ENCODE measurements at places on chromosomes 1 and 21.

GRCh38 chr1:4482526-4482925, 171.9 kb upstream of the AJAP1 start:
- DNase-seq, result no peak

- DNase-seq, result no peak
These were observed 20.4 kb upstream of the CCDC27 start for GRCh38 chr1:3731583-3732433.

DNA sequence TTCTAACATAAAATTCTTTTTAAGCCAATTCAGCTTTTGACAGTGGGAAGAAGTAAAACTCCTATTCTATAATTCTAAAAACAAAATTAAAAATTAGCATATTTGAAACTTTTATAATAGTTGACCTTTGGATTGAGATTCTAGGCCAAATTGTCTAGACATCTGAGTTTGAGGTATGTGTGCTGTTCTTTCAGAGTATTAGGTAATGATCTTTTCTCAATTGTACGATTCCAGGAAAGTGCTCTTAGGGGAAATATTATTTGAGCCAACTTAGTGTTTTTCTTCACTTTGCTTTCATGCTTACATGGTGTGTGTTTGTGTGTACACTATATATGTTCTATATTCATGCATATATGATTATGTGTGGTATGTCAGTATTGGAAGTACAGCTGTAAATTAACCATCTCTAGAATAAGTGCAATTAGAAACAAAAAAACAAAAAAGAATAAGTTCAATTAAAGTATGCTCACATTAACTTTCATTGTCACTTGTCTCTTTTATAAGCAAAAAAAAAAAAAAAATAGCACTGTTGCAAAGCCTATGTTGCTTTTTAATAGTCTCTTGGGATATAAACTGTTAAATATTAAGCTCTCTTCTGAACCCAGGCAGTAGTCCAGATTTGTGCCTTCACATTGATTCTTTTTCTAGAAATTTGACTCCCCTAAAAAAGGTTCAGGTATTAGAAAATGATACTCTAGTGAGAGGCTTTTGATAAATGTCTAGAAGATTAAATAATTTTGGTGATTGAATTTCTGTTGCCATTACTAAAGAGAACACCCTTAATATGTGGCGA, 132.2 kb downstream of the ATP5PO start:
- DNase-seq, result no peak

GRCh38 chr1:85303440-85304162, 27.2 kb upstream of the BCL10 start:
- DNase-seq, result no peak

DNA sequence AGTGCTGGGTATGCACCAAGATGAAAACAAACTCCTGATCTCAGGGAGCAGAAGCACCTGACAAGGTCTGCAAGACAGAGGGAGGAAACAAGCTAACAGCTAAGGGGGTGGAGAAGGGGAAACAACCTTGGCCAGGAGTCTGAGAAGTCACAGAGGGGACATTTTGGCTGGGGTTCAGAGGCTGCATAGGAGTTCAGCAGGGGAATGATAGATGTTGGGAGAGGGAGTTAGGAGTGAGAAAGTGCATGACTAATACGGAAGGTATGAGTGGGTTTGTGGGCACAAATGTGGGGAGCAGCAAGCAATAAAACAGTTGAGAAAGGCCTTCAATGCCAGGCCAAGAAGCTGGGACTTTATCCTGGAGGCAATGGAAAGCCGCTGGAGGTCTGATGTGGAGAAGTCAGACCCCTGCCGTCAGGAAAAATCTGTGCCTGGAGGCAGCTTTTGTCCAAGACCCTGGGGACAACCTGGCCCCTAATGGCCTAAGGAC, 16.4 kb downstream of the EPHA2 start:
- DNase-seq, result no peak

GRCh38 chr1:31218705-31219104, 21.0 kb downstream of the NKAIN1 start:
- DNase-seq, result no peak

- no peak for DNase-seq
These were observed 30.4 kb upstream of the HHAT start for GRCh38 chr1:210298296-210298695.

DNA sequence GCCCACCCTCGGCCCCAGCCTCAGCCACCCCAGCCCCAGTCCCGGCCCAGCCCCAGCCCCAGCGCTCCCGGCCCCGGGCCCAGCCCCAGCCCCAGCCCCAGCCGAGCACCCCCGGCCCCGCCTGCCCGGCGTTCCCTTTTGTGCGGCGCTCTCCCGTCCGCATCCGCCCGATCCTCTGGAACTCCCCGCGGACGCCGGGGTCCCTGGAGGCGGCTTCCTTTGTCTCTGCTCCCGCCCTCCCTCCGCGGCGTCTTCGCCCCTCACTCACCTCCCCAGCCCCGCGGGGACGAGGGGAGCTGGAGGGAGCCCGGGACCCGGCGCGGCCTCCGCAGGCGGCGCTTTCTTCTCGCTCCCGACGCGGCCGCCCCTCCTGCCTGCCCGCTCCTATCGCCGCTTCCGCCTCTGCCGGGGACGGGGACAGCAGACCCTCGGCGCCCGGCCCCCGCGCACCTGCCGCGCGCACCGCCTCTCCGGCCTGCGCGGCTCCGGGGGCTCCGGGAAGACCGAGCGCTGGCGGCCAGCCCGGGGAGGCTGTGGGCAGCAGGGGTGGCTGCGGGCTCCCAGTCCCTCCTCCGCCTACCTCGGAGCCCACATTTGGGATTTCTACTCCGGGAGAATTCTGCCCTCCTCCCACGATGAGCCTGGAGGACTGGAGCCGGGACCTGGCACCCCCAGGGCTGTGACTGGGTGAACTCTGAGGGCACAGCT, 14.0 kb downstream of the AGRN start:
- peak; percentile 31 for DNase-seq

DNA sequence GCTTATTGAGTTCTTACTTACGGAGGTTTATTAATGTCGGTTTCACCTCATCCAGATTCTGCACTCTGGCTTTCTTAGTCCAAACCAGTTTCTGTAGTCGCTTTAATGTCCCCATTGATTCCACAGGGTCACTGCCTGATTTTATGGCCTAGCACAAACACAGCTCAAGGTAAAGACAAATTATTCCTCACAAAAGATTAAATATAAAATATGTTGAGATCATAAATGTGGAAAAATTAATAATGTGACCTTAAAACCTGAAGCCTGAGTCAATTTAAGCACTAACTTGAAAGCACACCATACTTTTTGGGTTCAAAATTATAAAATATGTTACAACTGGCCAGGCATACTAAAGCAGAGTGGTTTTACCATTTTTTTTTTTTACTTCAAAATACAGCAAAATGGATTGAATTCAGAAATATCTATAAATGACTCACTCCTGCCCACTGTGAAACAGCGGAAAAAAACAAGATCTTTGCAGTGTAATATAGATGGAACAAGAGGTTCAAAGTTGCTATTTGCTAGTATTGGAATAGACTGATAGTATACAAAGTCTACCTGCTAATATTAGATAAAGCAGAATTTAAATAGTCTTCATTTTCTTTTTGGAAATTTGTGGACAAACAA, 37.6 kb upstream of the SAMSN1 start:
- no peak for DNase-seq

- DNase-seq, result no peak
These were observed 639.7 kb downstream of the LMO4 start for GRCh38 chr1:87968197-87968955.

DNA sequence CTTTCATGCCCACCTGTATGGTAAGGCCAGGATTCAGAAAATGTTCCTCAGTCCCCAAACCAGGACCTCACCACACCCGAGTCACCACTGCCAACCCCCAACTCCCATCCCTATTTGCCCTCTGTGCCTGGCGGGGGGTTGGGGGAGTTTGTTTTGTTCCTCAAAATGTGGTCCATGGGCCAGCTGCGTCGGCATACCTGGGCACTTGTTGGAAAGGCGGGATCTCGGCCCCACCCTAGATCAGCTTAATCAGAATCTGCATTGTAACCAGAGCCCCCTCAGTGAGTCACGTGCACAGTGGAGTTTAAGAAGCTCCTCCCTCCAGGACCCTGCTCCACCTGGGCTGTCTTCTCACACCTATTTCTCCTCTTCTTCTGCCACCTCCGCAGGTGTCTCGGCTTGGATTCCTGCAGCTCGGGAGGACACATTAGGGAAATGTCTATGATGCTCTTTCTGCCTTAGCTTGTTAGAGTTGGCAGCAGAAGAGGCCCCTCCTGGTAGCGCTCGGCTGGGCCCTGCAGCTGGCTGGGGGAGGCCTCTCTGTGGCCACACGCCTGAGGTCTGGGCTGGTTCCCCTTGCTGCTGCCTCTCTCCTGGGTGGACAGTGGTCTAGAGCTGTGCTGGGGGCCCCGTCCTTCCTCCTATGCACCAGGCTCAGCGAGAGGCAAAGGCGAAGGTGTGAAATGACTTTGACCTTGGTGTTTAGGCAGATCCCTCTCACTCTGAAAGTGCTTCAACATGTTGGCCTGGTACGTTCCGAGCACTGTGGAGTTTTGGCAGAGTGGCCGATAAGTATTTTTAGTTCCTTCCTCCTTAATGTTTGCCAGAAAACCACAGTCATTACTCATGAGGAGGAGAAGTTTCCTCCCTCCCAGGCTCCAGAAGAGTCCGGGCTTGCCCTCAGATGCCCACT, 41.8 kb upstream of the CAMTA1 start:
- DNase-seq, result no peak

- DNase-seq, result no peak
These were observed 2.5 kb upstream of the TTLL10 start for GRCh38 chr1:1171161-1171545.

DNA sequence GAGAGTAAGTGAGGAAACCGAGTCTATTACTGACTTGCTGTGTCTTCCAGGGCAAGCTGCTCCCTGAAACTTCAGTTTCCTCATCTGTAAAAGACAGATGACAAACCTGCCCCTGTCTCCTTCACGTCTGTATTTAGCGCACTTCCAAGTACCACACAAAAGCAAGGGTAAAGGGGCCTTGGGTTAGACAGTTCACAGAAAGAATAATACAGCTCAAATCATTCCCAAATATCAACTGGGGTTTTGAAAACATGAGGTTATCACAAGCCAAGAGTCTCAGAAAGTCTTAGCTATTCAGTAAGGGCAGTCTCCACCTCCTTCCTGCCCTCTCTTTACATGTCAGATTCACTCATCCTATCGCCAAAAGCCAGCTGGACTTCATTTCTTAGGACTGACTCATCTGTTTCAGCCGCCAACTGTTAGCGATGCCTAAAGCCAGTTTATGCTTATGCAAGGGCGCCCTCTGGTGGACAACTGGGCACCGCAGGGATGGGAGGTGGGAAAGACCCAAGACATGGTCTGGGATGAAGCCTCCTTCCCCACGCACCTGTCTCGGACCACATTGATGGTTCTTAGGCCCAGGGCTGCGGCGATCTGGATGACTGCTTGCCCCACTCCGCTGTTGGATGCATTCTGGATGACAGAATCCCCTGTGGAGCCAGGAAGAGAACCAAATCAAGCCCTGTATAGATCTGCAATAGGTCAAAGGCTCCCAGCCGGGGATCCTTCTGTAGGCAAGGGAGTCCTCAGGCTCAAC, 21.1 kb upstream of the SRSF4 start:
- peak; percentile 87 for DNase-seq

DNA sequence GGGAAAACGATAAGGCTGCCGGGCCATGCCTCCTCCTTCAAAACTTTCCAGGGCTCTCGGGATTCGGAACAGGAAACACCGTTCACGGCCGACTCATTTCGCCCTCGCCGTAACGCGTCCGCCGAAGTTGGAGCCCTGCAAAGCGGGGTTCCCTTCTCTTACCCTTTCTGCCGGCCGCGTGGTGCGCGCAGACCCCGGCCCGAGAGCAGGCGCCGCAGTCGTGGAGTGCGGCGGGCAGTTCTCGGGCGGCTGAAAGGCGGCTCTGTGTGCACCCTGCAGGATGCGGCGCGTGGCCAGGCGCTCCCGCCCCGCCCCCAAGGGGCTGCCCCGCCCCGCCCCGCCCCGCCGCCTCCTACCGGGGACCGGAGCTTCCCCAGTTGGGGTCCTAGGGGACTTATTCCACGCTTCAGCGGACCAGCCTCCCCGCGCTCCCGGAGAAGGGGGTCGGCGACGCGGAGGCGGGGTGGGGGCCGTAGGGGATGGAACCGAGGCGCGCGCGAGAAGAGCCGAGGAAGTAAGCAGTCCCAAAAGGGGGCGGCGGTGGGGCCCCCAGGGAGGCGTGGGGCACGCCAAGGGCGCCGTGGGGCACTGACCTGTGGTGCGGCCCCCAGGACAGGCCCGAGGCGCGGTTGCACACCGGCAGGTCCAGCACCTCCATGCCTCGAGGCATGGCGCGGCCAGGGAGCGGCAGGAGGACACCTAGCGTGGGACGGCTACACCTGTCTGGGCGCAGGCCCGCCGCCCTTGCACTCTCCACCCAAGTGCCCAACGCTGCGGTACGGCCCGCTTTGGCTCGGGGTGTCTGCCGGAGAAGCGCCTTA, at the start of gene MCOLN2:
MCOLN2 (minus strand) TSS at position 268 of the 821 bp plus-strand sequence; CDS start at position 27, 241 bp downstream.
- DNase-seq, result peak; percentile 70

DNA sequence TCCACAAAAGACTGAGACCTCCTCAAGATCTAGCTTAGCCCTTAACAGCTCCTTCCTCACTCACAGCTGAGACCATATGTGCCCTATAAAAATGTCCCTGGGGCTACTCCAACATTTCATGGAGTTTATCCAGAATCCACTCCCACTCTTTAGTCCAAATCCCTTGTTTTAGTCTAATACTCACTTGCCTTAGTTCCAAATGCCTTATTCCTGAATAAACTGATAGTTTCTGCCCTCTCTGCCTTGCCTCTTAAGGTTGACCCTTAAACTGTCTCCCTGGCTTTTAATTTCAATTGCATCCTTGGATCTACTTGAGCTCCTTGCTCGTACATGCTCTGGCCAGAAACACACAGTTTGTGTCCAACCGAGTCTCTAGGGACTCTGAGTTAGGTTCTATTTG, 47.3 kb upstream of the LYPLAL1 start:
- no peak for DNase-seq

GRCh38 chr1:239763850-239764249, 327.8 kb upstream of the FMN2 start:
- no peak for DNase-seq

- no peak for DNase-seq
These were observed 594.1 kb downstream of the PTPRU start for GRCh38 chr1:29830383-29830782.

- no peak for DNase-seq
These were observed 90.1 kb downstream of the PGBD5 start for GRCh38 chr1:230335861-230336522.

All from NCI-H345 (cell line).